ENCODE measurements at places on chromosomes 1 and 21.

DNA sequence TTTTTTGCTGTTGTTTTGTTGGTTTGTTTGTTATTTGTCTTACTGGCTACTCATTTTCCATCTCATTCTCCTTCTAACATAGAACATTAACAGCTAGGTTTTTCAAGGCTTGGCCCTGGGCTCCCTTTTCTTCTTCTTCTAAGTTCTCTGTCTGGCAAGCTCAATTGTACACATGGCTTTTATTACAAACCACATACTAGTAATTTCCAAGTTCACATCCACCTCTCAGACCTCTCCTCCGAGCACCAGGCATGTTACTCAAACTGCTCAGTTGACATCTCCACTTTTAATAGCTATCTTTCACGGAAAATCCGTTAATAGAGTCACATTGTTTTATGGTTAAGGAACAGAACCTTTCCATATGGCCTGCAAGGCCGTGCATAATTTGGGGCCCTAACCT, 736.9 kb upstream of the ADAMTS5 start:
- no peak for DNase-seq

DNA sequence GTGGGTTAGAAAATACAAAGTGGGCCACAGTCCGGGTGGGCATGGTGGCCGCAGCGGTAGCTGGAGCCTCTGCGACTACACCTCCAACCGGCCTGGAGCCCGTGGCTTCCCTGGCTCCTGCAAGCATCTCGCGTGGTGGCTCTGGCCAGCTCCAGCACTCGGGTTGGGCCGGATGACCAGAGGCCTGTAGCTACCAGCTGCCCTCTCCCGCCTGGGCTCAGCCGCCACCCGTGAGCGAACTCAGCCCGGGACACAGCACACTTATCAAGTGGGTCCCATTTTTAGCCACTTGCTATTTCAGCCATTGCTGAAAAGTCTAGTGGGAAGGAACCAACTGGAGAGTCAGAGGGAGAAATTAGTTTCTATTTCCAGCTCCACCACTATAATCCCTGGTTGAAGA, 107.7 kb upstream of the CACYBP start:
- no peak for DNase-seq

DNA sequence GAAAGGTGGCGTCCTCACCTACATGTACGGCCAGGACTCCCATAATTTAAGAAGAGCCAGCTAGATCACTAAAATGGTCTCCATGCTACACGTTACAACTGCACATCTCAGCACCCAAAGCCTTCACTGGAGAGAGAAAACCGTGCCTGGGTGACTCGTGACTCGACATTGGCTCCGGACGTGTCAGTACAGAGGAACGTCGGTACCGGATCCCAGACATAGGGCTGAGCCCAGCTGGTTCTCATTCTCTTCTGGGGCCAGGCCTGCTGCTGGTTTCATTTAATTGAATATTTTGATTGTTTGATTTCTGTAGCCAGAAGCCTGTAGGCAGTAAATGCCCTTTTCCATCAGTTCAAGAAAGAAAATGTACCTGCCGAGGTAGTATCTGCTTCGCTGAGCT, 93.1 kb downstream of the HHIPL2 start:
- no peak for DNase-seq

GRCh38 chr1:32666901-32667566, 16.0 kb downstream of the RBBP4 start:
- no peak for DNase-seq

DNA sequence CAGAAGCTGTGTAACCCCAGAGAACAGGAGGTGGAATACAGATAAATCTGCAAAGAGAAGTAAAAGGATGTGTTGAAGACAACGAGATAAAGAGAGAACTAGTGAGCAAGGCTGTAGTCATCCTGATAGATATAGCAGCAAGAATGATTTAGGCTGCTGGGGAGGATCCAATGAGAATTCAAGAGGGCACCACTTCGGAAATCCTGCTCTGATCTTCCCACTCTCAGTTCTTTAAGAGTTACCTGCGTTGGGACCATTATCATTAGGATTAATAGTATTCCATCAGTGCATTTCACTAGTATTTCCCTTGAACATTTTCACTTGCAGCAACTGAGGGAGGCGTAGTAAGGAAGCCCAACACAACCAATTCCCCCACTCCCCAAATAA, at the start of gene BRINP3:
TSS of gene BRINP3 (minus strand) at position 103 of the 387 bp plus-strand sequence.
- no peak for DNase-seq

- DNase-seq = no peak
Observed at GRCh38 chr21:43597052-43597451, 62.2 kb downstream of the HSF2BP start.

DNA sequence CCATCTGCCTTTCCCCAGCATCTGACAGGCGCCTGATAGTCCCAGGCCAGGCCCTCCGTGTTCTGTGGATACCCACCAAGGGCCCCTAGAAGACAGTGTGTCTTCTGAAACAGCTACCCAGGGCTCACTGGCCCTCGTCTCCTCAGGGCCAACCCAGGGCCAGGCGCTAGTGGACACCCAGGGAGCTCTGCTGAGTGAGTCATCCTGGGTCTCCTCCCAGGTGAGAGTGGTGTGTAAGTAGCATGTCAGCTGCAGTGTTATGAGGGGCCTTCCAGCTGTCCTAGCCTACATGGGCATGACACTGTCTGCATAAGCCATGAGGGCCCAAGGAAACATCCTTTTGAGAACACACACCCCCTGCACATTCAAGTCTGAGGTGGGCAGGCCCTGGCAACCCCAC, 36.7 kb downstream of the CHD5 start:
- DNase-seq = no peak

DNA sequence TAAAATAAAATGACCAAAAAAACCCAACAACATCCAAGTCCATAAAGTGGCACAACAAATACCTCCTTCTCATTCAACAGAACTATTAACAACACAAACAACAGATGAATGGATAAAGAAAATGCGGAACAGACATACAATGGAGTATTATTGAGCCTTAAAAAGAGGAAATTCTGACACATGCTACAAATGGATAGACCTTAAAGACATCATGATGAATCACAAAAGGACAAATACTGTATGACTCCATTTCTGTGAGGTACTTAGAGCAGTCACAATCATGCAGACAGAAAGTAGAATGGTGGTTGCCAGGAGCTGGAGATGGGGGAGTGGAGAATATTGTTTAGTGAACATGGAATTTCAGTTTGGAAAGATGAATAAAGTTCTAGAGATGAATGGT, 42.6 kb downstream of the EYA3 start:
- DNase-seq = no peak

DNA sequence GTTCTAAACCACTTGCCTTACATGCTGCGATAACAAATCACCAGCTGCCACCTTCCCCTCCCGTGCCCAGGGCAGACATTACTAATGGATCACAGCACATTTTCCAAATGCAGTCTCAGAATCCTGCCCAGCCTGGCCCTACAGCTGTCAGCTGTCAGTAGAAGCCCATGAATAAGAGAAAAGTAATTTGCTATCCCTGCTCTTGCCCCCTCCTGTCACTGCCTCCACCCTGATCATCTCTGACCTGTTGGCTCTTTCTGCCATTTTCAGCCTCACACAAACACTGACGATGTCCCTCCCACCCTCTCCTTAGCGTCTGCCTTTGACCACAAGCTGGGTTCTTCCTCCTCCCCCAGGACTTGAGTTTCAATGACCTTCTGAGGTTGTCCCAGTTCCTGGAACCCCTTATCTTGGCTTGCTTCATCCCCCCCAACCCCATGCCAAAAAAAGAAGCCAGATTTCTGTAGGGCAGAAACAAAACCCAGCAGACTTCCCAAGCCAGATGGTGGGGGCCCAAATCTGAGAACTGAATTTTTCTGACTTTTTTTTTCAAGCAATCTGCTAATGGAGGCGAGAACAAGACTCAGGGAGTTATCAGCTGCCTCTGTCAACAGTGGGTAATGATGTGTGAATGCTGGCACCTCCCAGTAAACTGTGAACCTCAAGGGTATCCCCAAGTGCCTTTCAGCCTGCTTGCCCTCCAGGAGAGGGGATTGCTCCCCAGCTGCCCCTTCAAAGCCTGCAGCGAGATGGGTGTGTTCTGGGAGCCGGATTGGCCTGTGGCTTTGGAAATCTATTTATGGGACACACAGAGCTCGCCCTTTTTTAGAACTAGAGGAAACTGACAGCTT, 216.5 kb upstream of the VAMP3 start:
- no peak for DNase-seq

GRCh38 chr1:10682449-10683309, 113.8 kb downstream of the CASZ1 start:
- DNase-seq = no peak

DNA sequence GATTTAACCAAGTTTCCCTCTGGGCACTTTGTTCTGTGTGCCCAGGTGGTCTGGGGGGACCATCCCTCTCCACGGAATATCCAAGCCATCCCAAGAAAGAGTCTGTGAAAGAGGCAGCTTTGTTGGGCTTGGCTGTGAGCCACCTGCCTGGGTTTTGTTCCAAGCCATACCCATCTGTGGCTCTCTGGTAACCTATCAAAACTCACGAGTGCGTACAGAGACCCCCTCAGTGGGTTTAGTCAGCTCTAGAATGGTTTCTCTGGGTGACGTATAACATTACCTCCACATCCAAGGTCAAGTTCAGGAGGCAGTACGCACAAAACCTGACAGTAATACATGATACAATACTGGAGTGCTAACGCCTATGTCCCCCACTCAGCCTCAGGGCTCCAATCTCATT, 54.2 kb downstream of the DNTTIP2 start:
- DNase-seq = no peak

DNA sequence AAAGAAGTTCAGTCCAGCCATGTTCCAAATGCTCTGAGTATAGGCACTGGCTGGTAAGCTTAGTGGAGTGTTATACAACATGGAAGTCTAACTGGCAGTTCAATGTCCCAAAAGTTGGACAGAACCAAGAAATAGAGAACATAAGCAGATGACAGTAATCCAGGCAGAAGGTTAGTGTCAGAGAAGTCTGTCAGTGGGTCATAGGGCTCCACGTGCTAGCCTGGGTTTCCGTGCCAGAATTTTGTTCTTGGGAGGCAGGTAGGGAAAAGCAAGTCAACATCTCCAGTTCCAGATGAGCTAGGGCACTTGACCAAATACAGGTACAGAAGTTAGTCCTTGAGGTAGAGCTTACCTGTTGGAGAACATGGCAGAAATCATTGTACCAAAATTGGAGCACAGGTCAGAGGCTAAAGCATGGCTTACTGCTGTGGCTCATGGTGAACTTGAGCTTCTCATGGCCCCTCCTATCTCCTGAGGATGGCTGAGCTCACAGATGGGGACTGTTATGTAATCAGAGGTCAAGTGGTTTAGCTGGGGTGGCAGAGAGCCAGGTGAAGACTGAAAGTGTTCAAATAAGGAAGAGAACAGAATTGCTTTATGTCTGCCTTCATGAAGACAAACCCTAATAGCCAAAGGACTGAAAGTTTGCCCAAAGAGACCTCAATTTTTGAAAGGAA, 170.8 kb downstream of the NFIA start:
- peak; percentile 23 for DNase-seq

- DNase-seq = no peak
Observed at GRCh38 chr1:155200920-155201319, 6.8 kb downstream of the THBS3 start.

- no peak for DNase-seq
Observed at GRCh38 chr1:17080085-17080759, 26.4 kb upstream of the SDHB start.

DNA sequence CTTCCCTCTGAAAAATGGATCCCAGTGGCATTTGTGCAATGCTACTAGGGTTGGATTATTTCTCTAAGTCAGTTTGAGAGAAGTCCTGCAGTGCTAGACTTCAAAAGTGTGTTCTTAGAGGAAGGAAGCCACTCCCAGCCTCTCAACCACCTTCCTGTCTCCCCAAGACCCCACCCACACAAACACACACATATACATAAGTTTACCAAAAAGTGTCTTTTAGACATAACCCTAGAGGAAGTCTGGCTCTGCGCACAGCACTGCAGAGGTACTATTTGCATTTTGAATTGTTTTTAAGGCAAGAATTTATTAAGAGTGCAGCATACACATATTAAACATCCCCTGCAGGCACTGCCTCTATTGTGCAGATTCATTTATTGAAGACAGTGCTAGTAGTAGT, 127.3 kb downstream of the HHIPL2 start:
- DNase-seq = no peak

- DNase-seq = no peak
Observed at GRCh38 chr1:9755441-9755995, 68.2 kb downstream of the CLSTN1 start.

GRCh38 chr1:235160383-235160956, 580 bp downstream of the RBM34 start:
- no peak for DNase-seq

DNA sequence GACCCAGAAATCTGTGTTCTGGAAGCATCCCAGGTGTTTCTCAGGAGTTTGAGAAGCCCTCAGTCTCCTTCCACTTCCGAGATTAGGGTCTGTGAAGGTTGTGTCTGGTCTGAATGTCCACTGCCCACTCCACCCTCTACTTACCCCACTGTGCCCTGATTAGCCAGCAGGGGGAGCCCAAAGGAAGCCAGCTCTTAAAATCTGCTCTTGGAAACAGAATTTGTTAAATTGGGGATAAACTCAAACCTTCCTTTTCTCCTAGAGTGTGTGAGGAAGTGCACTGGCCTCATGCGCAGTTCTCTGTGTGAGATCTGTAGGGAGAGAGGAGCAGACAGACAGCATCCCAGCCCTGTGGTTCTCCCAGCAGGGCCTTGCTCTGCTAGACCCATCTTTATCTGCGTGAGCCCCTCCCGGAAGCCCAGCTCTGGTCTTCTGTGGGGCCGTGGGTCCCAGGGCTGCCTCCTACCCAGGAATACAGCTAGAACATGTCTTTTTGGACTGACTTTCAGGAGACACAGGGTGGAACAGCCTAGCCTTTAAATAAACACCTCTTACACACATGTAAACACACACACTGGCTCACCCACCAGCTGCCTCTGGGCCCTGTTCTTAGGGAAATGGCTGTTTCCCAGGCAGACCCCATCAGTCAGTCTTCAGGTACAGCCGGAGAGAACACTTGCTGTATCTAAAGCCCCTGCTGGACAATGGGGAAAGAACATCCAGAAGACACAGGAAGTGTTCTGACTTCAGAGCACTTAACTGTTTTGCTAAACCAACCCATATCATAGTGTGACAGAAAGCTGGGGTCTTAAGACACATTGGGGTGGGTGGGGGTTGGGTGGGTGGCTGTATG, 52.2 kb downstream of the SMYD2 start:
- DNase-seq = no peak

DNA sequence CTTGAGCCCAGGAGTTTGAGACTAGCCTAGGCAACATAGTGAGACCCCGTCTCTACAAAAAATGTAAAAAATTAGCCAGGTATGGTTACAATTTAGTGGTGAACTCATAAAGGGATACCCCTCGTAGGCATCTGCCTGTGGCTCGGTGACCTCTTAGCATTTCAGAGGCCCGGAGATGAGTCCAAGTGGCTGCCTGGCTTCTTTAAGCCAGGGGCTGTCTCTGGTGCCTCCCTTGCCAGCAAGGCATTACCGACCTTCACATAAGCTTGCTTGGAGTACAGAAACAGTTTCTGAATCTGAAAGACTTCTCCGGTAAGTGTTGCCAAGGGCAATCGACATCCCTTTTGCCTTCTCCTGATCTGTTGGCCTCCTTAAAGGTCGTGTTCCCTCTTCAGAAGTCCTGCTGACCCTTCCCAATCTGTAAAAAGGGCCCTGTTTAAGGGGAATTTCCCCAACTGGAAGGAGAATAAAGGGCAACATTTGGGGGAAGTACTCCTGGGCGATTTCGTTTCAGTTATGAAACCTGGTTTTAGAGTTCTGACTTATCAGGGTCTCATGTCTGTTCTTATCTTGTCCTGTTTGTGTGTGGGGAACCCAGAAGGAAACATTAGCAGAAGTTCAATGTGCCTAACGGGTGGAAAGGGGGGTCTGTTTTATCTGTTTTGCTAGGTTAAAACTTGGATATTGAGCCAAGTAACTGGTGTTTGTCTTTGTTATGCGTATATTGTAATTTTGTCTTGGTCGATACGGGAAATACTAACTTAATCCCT, 32.9 kb downstream of the KIFAP3 start:
- no peak for DNase-seq

- no peak for DNase-seq
Observed at GRCh38 chr21:44657635-44658540, at the start of gene KRTAP12-3. KRTAP12-3 (plus strand) TSS chr21:44657932; CDS start chr21:44657980, 48 bp downstream.
